ENCODE measurements at places on chromosomes 1 and 21. TPM values are rescaled to one million over a fixed set of nuclear protein-coding genes. Genes with fewer than 3 reads are reported as not detected.

The LCE3E gene
- not detected for total RNA-seq

The HES3 gene
- not detected for total RNA-seq

The RPE65 gene
- total RNA-seq, result 0.31 TPM

The RHOC gene
- total RNA-seq, result 30.7 TPM

The TSPAN1 gene
- total RNA-seq, result not detected

The RASSF5 gene
- 1.3 TPM for total RNA-seq

The CLCA1 gene
- not detected for total RNA-seq
